ENCODE measurements at places on chromosomes 7 and 10.

DNA sequence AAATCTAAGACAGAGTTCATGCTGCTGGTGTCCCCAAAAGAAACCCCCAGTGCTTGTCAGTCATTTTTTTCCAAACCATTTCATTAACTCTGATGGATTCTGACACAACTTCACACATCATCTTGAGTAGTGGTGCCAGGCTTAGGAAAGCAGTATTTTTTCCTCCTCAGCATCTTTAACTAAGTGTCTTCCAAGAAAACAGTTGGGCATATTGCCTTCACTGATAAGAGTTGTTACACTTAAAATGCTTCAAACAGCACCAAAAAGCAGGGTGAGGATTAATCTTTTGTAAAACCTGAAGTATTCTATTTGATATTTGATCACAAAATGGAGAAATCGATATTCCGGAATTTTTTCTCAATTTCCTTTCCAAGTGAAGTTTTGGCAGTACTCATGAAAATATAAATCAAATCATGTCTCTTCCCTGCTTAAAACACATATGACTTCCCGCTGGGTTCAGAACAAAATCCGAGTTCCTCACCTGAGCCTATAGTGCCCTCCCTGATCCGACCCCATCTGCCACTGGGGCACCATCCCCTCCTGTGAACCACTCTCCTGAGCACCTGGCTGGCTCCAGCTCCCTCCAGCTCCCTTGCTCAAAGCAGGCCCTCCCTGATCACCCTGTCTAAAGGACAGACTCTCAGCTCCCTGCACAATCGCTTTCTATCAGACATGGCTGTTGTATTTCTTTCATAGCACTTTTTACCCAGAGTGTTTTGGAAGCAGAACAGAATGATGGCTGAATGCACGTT lies 61.6 kb downstream of the CYTH3 start:
- DNase-seq = no peak

DNA sequence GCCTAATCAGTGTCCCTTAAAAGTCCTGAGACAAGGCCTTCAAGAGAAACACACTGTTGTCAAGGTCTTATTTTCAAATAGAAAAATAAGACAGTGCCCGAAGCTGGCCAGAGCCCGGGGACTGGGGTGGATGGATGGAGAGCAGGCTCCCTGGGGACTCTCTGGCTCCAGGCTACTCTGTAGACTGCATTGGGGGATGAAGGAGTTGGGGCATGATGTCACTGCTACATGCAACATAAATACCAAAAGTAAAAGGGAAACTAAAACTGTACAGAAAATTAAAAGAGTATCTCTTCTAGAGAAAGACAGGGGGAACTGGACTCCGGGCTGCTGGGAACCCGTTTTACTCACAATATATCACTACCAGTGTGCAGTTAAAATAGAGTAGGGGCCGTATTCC lies 629.8 kb downstream of the KCNMA1 start:
- DNase-seq = no peak

DNA sequence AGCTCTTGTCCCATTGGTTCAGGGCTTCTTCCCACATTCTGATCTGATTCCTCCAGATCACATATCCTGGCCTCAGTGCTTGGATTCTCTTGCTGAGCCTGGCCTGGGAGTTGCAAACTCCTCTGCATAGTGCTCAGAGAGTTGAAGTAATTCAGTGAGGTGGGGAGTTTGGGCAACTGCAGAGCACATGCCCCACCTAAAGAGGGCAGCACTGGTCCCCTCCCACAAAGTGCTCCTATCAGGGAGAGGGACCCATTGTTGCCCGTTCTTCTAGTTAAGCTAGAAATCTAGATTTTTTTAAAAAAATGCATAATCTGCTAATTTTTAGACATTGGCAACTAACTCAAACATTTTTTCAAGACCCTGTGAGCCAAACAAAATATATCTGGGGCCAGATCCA lies 45.1 kb downstream of the CHN2 start:
- DNase-seq = peak; percentile 35

DNA sequence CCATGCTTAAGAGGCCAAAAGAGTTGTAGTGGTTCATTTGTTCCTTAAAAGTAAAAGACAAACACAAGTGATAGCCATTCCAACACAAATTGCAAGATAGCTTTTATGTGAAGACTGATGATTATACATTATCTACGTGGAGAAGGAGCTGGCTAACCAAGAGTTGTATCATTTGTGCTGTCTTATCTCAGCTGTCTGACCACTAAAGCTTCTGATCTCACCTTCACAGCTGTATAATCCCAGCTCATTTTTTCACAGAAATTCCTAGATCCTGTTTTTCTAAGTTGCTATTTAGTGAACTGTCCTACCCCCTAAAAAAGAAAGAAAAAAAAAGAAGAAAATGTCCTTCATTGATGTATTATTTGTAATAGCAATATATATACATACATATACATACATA lies 9.8 kb downstream of the USP6NL start:
- DNase-seq = no peak

DNA sequence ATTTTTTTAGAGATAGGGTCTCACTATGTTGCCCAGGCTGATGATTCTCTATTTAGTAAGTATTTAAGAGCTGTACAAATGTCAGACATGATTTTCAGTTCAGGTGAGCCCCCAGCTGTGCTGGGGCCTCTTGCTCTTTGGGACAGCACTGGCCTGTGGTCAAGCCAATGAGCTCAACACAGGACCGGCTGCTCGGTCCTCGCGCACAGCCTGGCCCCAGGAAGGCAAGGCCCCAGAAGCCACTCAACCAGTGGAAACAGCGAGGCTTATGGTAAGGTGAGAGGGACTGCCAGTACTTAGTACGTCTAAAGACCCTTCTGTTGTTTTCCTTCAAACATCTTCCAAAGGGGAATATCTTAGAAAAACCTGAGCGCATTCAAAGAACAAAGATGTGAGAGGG lies 211.8 kb downstream of the SKIDA1 start:
- DNase-seq = no peak

GRCh38 chr7:124720195-124720594 lies 45.4 kb downstream of the GPR37 start:
- DNase-seq = no peak

GRCh38 chr7:127629268-127629854 lies 11.4 kb upstream of the PAX4 start:
- peak; percentile 88 for DNase-seq

DNA sequence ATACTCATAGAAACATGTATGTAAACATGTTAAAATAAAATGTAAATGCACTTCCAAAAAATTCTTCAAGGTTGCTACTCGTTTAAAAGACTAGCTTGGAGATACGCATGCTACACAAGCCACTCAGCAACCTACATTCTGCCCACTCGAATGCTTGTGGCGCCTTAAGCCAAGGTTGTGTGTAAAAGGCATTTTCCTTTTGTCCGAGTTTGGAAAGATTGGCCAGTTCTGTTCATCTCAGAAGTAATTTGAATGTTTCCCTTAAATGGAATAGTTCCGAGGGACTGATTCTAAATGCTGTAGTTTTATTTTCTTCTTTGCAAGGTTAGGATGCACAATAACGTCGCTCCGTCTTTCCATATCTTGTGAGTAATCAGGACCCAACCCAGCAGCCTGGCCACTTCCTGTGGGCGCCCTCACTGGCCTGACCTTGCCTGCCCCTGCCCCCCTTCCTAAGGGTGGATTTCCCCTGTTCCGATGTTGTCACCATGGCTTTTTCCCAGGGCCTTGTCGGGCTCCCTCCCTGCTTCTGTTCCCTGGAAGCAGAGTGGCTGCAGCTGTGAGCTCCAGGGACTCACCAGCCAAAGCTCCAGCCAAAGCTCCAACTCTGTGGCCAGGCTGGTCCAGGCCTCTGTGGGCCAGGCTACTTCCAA lies 70.6 kb downstream of the PTPRE start:
- DNase-seq = no peak

- DNase-seq = no peak
Observed at GRCh38 chr10:1594372-1595241, 142.7 kb downstream of the ADARB2 start.

GRCh38 chr10:16843252-16843870 lies 26.1 kb upstream of the RSU1 start:
- peak; percentile 13 for DNase-seq

GRCh38 chr10:122113161-122113944 lies 124.4 kb downstream of the TACC2 start:
- DNase-seq = peak; percentile 79

DNA sequence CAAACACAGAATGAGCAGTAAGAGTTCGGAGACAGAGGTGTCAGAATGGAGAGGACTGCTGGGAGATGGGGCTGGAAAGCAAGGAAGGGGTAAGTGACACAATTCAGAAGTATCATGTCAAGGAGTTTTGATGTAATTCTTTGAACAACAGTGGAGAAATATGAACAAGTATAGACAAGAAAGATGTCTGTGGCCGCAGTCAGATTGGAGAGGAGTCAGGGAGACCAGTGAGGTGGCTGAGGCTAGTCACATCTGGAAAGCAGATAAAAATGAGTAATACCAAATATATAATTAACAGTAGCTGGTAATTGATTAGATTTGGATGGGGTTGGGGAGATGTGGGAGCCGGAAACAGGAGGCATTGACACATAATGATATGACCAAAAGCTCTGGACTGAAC lies 540.9 kb downstream of the SUGCT start:
- no peak for DNase-seq

DNA sequence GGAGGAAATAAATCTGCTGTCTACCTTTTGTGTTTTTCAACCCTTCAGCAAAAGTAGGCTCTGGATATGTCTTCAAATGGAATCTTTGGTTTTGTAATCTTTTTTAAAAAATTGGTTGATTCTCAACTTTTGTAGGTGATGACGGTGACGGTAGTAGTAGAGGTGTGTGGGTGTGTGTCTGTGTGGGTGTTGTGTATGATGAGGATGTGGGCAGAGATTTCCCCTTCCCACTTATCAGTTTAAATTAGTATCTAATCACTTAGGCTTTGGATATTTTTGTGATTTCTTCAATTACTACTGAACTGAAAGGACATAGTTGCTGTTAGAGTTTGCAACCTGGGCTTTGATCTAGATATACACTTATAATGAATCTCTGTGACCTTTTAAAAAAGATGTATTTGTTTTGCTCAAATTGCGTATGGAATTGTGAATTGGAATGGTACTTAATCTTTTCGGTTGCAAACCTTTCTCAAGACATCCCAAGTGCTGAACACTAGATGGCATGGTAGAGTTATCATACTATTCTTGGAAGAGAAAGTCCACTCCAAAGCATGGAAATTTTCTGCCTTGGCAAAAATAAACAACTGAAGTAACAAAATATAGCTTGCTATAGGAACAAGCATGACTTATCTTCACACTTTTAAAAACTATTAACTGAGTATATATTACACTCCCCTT lies 51.9 kb upstream of the A1CF start:
- DNase-seq = no peak

DNA sequence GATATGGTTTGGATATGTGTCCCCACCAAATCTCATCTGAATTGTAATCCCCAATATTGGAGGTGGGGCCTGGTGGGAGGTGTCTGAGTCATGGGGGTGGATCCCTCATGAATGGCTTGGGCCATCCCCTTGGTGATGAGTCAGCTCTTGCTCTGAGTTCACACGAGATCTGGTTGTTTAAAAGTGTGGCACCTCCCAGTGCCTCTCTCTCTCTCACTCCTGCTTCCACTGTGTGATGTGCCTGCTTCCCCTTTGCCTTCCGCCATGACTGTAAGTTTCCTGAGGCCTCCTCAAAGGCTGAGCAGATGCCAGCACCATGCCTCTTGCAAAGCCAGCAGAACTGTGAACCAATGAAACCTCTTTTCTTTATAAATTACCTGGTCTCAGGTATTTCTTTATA lies 4.8 kb upstream of the GCK start:
- DNase-seq = no peak

DNA sequence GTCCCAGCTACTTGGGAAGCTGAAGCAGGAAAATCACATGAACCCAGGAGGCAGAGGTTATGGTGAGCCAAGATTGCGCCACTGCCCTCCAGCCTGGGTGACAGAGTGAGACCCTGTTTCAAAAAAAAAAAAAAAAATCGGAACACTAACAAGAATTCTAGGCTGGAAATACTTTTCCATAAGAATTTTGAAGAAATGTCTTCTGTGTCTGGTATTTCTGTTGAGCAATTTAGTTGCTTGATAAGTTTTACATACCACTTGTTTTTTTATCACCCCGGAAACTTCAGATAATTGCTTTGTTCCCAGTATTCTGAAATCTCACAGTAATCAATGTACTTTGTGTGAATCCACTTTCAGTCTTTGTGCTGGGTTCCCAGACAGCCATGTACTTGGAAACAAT lies 25.8 kb downstream of the BZW2 start:
- DNase-seq = no peak

- no peak for DNase-seq
Observed at GRCh38 chr10:128883231-128884032, 583.6 kb upstream of the MGMT start.

DNA sequence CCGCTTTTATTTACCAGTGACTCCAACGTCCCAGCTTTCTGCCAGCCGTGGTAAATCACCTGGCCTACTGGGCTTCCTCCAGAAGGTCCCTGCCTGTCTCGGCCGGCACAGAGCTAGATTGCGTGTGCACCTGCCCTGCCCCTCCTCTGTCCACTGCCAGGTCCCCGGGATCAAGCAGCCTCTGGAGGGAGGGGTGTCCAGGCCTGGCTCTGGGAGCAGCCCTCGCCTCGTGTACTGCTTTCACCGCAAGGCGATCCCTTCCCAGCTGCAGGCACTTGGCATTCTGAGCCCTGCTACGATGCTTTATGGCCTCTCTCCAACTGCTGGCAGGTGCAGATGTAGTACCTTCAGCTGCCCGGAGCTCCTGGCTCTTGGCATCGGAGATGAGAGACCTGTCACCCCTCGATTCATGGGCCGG lies 7.4 kb downstream of the SLC29A3 start:
- no peak for DNase-seq

GRCh38 chr10:93503075-93503474 lies 6.7 kb downstream of the CEP55 start:
- no peak for DNase-seq

DNA sequence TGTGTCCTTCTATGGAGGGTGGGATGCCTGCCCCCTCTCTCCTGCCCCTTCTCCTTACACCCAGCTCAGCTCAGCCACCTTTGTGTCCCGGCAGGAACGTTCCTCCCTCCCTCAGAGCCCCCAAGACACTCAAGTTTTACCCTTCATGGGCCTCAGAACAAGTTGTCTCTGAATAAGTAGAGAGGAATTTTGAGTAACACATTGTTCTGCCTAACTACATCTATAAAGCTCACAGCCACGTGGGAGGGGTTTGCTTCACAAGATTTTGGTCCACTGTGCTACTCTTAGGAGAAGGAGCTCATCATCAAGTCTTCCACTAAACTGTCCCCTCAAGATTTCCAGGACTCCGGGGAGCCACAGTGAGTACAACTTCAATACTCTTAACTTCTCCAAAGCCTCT lies 51.6 kb upstream of the ZNF32 start:
- no peak for DNase-seq

- DNase-seq = no peak
Observed at GRCh38 chr7:14720785-14721184, 181.8 kb downstream of the DGKB start.

DNA sequence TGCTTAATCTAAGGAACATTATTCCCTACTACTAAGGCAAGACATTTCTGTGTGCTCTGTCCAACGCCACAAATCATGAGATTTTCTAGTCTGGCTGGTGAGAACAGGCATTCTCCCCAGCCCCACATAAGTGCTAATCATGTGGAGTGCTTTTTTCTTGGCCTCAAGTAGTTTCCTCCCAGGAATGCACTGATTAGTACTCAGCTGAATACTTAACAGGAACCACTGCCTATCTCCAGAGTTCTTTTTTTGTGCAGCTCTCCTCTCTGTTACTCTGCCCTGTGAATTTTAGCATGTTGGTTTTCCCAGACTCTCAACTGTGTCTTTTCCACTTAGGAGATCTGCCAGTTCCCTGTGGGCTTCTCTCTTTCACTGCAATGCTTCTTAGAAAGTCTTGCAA lies 1098.5 kb upstream of the LRRTM3 start:
- peak; percentile 2 for DNase-seq

Measured in ELF-1 (cell line).